A549 (cell line): ENCODE measurements at places on chromosomes 2 and 18.

GRCh38 chr2:113851640-113852039 lies 38.2 kb upstream of the ACTR3 start:
- DNase-seq = no peak

DNA sequence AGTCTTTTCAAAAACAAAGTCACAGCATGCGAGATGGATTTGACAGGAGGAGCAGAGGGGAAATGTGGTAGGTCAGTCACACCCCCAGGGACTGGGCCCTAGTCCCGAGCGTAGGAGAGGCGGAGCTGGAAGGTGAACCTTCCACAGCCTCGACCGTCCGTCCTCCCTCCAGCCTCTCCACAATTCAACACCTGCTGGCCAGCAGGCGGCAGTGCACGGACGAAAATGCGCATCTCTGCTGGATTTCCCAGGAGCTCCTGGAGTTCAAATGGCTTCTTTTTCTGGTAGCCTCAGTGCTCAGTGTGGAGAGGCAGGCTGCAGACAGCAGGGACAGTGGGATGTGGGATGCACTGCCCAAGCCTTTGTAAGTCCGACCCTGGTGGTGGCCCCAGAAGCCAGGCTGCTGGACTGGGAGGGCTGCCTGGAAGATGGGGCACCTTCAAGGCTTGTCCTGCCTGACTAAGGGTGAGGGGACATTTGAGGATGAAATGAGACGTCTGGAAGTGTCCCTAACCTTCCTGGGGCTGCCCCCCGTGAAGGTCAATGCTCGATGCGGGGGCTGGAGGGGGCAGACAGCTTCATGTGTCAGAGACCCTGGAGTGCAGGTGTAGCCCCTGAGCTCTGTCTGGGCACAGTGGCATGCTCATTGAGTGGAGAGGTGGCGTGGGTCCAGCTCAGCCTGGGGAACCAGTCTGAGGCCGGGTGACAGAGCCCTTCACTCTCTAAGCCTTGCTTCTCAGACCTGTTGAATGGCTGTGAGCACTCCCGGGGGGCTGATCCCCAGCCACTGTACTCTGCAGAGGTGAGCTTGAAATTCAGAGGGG lies 189.5 kb downstream of the TFCP2L1 start:
- peak; percentile 79 for DNase-seq

DNA sequence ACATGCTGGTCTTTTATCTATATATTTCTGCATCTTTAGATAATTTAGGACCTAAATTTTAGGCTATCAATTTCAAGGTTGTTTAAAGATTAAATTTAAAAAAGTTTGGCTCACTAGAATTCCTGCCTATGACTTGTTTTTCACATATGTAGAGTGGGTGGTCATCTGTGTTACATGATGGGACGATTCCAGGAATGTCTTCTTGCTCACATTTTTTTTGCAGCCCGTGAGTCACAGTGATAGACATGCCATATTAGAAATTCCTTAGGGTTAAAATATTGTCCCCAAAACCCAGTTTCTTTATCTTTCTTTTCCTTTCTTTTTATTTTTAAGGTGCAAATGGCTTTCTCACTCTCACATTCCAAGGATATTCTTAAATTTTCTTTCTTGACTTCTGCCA lies 652.0 kb downstream of the PLCL1 start:
- DNase-seq = no peak

DNA sequence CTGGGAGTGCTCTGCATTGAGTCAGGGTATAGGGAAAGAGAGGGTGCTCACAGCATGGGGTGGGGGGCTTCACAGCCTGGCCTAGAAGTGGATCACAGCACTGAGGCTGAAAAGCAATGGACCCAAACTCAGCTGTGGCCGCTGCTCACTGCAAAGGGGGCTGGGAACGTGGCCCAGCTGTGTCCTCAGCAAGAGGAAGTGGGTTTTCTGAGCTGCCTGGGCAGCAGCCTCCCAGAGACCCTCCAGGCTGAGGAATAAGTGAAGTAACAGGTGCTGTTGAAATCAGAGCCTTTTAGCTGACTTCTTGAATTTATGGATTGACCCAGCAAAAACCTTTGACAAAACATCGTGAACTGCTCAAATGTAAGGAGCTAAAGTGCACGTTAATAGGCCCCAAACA lies 35.2 kb downstream of the PTGR3 start:
- DNase-seq = no peak

- DNase-seq = no peak
These were observed 99.1 kb downstream of the EN1 start for GRCh38 chr2:118748245-118748885.
